ENCODE measurements at places on chromosomes 12 and 14.

- no peak for DNase-seq
Measured at GRCh38 chr12:92968176-92968813, 39.2 kb upstream of the EEA1 start.

- DNase-seq, result no peak
Measured at GRCh38 chr14:49424436-49425331, 161.5 kb downstream of the RPS29 start.

- DNase-seq, result peak; percentile 75
Measured at GRCh38 chr14:89365061-89365801, 51.8 kb downstream of the FOXN3 start.

DNA sequence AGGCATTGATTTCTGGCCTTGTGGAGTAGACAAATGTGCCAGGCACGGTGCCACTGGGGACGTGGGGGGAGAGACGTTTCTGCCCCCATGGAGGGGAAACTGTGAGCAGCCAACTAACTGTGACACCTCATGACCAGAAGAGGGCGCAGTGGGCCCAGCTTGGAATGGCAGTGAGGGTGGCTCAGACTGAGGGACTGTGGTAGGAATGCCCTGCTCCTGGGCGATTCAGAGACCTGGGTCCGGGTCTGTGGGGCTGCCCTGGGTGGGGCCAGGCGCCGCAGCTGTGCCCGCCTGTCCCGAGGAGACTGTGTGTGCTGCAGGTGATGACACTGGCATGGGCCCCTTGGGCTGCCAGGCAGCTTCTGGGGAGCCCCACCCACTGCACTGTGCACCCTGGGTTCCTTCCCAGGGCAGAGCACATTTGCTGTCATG is 60.6 kb downstream of the SLC25A47 start:
- peak; percentile 86 for DNase-seq
